ENCODE measurements at places on chromosomes 5 and 9. TPM values are rescaled to one million over a fixed set of nuclear protein-coding genes. Genes with fewer than 3 reads are reported as not detected.

The TMED7 gene
- total RNA-seq, result 208 TPM

The CCDC192 gene
- not detected for total RNA-seq

The CD274 gene
- total RNA-seq, result 6.2 TPM

The SELENOP gene
- total RNA-seq, result not detected

The GPR150 gene
- not detected for total RNA-seq

The GFPT2 gene
- 125 TPM for total RNA-seq

DNA sequence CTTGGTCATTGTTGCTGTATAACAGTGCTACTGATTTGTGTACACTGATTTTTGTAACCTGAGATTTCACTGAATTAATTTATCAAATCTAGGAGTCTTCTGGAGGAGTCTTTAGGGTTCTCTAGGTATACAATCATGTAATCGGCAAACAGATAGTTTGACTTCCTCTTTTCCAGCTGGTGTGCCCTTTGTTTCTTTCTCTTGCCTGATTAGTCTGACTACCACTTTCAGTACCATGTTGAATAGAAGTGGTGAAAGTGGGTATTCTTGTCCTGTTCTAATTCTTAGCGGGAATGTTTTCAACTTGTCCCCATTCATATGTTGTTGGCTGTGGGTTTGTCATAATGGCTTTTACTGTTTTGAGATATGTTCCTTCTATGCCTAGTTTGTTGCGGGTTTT, 24.7 kb upstream of the RANBP6 start:
- no peaks in the 10 kb centered on the region for H3K4me1 ChIP-seq
- DNase-seq, result no peak
- H3K4me3 ChIP-seq, result no peak overlapping the region
- H3K27me3 ChIP-seq, result no peaks in the 10 kb centered on the region
- H3K36me3 ChIP-seq, result no peaks in the 10 kb centered on the region

DNA sequence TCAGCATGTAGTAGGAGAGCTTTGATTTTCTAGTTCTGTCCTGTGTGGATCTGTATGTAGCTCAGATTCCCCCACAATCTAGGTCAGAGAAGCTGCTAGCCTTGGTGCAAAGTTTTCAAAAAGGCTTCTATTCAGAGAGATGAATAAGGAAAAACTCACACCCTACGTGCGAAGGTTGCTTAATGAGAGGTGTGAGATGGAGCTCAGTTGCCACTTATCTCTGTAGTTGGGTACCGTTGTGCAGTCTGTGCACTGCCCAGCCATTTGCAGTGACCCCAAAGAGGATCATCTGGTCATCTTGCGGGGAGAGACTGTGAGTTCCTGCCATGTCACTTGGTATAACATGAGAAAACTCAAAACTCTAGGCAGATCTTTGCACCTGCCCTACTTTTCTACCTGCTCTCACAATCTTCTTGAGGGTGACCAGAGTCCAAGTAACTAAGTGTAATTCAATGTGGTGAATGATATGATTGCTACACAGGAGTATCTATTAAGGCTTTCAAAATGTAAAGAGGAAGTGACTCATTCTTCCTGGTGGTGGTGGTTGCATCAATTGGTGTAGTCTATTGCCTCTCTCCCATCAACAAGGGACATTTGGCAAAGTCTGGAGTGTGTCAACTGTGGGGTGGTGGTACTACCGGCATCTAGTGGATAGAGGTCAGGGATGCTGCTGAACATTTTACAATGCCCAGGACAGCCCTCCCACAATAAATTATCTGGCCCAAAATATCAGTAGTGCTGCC, 65.2 kb downstream of the TMC1 start:
- H3K4me1 ChIP-seq, result peaks cover 23% of the 10 kb centered on the region
- no peak for DNase-seq
- no peaks in the 10 kb centered on the region for H3K27me3 ChIP-seq
- no peak overlapping the region for H3K27ac ChIP-seq
- H3K4me3 ChIP-seq, result no peak overlapping the region

- H3K4me1 ChIP-seq, result no peaks in the 10 kb centered on the region
- no peak overlapping the region for H3K27ac ChIP-seq
- H3K4me3 ChIP-seq, result no peak overlapping the region
- no peaks in the 10 kb centered on the region for H3K27me3 ChIP-seq
- no peak for DNase-seq
These were observed 234.3 kb downstream of the SAXO1 start for GRCh38 chr9:18798508-18799290.

- H3K4me1 ChIP-seq, result no peaks in the 10 kb centered on the region
- no peak overlapping the region for H3K27ac ChIP-seq
- no peak for DNase-seq
- peaks cover 8% of the 10 kb centered on the region for H3K27me3 ChIP-seq
- H3K36me3 ChIP-seq, result no peaks in the 10 kb centered on the region
These were observed 62.1 kb downstream of the PCSK1 start for GRCh38 chr5:96370976-96371375.

DNA sequence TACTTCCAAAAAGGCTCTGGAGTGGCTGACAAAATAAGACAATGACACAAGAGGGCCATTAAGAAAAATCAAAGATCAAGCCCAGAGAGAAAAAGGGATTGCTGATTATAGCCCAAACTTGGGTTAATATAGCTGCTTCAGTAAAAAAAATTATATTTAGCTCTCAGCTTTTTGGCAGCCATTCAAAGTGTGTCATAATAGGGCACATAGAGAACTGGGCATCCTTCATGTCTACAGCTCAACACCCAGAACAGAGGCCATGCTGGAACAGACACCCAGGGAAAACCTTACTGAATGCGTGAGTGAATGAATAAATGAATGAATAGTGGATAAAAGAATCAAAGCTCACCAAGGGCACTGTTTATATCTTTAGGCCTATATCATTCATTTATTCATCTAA, 110.1 kb downstream of the SLIT3 start:
- peaks cover 18% of the 10 kb centered on the region for H3K4me1 ChIP-seq
- H3K27me3 ChIP-seq, result no peaks in the 10 kb centered on the region
- H3K36me3 ChIP-seq, result peaks cover 3% of the 10 kb centered on the region
- no peak for DNase-seq
- H3K27ac ChIP-seq, result no peak overlapping the region

DNA sequence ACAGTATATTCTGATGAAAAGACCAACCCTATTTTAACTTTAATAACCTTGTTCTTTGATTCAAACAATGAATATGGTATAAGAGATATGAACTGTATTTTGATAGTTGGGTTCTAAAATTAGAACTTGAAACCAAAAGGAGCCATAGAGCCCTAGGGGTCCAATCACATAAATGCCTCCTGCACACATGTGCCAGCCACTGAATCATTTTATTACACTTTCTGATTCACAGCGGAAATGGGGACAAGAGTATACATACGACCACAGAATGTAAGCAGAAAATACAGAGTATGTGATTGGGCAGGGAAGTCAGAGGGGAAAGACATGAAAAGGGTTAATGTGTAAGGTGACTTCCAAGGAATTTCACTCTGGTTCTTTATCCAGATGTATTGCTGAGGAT, 1000.2 kb downstream of the NR2F1-AS1 start:
- H3K4me1 ChIP-seq, result peaks cover 4% of the 10 kb centered on the region
- no peak for DNase-seq
- H3K4me3 ChIP-seq, result no peak overlapping the region
- no peaks in the 10 kb centered on the region for H3K27me3 ChIP-seq
- no peak overlapping the region for H3K27ac ChIP-seq

GRCh38 chr9:126862104-126862761, 1.8 kb downstream of the ZBTB34 start:
- H3K4me1 ChIP-seq, result peaks cover 13% of the 10 kb centered on the region
- no peak overlapping the region for H3K4me3 ChIP-seq
- peaks cover 25% of the 10 kb centered on the region for H3K36me3 ChIP-seq
- DNase-seq, result no peak

DNA sequence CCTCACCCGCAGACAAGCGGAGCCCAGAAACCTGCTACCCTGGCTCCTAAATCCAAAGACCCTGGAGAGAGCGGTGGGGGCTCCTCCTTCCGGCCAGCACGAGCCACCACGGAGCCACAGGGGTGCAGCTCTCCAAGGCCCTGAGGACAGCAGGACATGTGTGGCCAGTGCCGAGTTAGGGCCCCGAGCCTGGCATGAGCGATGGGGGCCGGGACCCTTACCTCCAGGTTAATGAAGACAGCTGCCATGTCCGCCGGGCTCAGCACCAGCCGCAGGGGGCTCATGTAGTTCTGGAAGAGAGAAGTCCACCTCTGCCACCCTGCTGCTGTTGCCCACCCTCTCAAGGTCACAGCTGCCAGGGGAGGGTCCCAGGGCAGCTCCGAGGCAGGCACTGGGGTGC, 68.9 kb upstream of the SARDH start:
- H3K36me3 ChIP-seq, result peaks cover 76% of the 10 kb centered on the region
- H3K27ac ChIP-seq, result no peak overlapping the region
- DNase-seq, result no peak
- no peak overlapping the region for H3K4me3 ChIP-seq
- H3K4me1 ChIP-seq, result 0 out of 2 replicates have a peak, but pooled peaks cover 4% of the 10 kb centered on the region

- no peak overlapping the region for H3K27ac ChIP-seq
- no peak for DNase-seq
- no peaks in the 10 kb centered on the region for H3K27me3 ChIP-seq
- H3K4me3 ChIP-seq, result no peak overlapping the region
- H3K4me1 ChIP-seq, result no peaks in the 10 kb centered on the region
- H3K36me3 ChIP-seq, result no peaks in the 10 kb centered on the region
These were observed 487.2 kb upstream of the KLF4 start for GRCh38 chr9:107976767-107977166.

GRCh38 chr5:175344331-175345195, 99.4 kb downstream of the DRD1 start:
- H3K4me3 ChIP-seq, result no peak overlapping the region
- H3K27ac ChIP-seq, result peak overlapping the region; percentile 42
- no peaks in the 10 kb centered on the region for H3K36me3 ChIP-seq
- no peaks in the 10 kb centered on the region for H3K27me3 ChIP-seq

GRCh38 chr9:84922051-84922450, 252.5 kb downstream of the NTRK2 start:
- no peak for DNase-seq
- no peak overlapping the region for H3K4me3 ChIP-seq
- H3K4me1 ChIP-seq, result no peaks in the 10 kb centered on the region
- H3K36me3 ChIP-seq, result no peaks in the 10 kb centered on the region
- no peaks in the 10 kb centered on the region for H3K27me3 ChIP-seq

DNA sequence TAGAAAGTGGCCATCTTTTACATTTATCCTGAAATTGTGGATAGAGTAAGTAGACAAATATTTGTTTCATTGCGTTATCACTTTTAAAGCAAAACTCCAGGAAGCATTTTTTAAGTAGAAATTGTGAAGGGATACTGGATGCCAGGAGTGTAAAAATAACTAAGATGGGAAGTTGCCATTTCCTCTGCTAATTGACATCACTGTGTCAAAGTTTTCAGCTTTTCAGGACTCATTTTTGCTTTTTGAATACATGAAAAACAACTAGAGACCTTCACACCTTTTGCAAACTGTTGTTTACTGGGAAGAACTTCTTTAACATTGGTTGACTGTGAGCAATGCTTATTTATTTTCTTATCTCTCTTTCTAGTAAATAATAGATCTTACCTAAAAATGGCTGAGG, 337.5 kb downstream of the NR2F1-AS1 start:
- H3K36me3 ChIP-seq, result no peaks in the 10 kb centered on the region
- H3K27ac ChIP-seq, result no peak overlapping the region
- H3K4me3 ChIP-seq, result no peak overlapping the region
- H3K27me3 ChIP-seq, result no peaks in the 10 kb centered on the region

DNA sequence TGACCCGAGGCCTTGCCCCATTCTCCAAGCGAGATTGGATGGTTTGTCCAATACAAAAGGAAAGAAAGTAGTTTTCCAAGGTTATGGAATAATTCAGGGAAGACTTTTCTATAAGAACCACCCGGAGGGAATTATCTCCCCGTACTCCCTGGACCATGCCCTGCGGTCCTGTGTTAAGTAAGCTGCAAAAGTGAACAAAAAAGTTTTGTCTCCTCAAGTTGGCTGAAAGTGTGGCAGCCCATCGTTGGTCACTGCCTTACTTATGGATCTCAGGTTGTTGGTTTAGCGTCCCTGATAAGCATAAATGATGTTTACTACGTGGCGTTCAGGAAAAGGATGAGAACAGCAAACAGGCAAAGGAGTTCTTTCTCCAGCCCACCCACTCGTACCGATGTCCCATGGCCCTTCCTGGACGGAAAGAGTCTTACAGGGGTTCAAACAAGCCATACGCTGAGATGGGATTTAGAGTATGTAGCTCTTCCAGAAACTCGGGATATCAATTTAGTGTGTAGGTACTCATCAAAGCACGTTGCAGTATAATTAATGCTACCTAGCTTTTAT, 413 bp upstream of the AUH start:
- H3K4me3 ChIP-seq, result peak overlapping the region; percentile 98
- peaks cover 11% of the 10 kb centered on the region for H3K4me1 ChIP-seq

GRCh38 chr9:136646827-136647711, 15.6 kb upstream of the EGFL7 start:
- peaks cover 8% of the 10 kb centered on the region for H3K4me1 ChIP-seq
- H3K27ac ChIP-seq, result no peak overlapping the region
- DNase-seq, result no peak
- H3K27me3 ChIP-seq, result peaks cover 32% of the 10 kb centered on the region
- no peak overlapping the region for H3K4me3 ChIP-seq

- H3K27me3 ChIP-seq, result no peaks in the 10 kb centered on the region
- peaks cover 47% of the 10 kb centered on the region for H3K4me1 ChIP-seq
- H3K27ac ChIP-seq, result peak overlapping the region; percentile 90
These were observed 1.0 kb upstream of the F2R start for GRCh38 chr5:76714751-76715485.

GRCh38 chr9:104361207-104361606, 142.9 kb upstream of the OR13F1 start:
- H3K36me3 ChIP-seq, result no peaks in the 10 kb centered on the region
- H3K4me1 ChIP-seq, result no peaks in the 10 kb centered on the region
- H3K4me3 ChIP-seq, result no peak overlapping the region
- H3K27ac ChIP-seq, result no peak overlapping the region
- DNase-seq, result no peak

DNA sequence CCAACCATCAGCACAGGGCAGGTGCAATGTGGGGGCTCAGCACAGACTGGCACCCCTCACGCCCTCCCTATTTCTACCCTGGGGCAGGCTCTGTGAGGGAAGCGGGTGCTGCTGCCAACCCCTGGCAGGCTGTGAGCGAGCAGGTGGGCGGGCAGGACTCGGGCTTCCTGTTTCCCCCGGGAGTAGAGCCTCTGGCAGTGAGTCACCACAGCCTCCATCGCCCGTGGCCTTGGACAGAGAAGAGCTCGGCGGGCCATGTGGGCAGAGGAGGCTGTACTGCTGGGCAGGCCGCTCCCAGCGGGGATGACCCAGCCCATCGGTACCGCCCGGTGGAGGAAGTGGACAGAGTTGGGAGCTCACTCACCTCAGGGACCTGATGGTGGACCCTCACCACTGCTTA, 16.6 kb downstream of the KCNT1 start:
- H3K4me3 ChIP-seq, result no peak overlapping the region
- no peaks in the 10 kb centered on the region for H3K4me1 ChIP-seq
- H3K27ac ChIP-seq, result no peak overlapping the region
- peaks cover 24% of the 10 kb centered on the region for H3K27me3 ChIP-seq
- no peak for DNase-seq

- H3K4me1 ChIP-seq, result peaks cover 12% of the 10 kb centered on the region
- no peaks in the 10 kb centered on the region for H3K27me3 ChIP-seq
- H3K27ac ChIP-seq, result no peak overlapping the region
- H3K36me3 ChIP-seq, result no peaks in the 10 kb centered on the region
- H3K4me3 ChIP-seq, result no peak overlapping the region
These were observed 129.2 kb downstream of the GOLPH3 start for GRCh38 chr5:32044939-32045338.
